A172 (cell line): ENCODE measurements at places on chromosomes 7 and 10. TPM values are rescaled to one million over a fixed set of nuclear protein-coding genes. Genes with fewer than 3 reads are reported as not detected.
A peak's percentile ranks its signal among the peaks of the same experiment; 100 is the strongest.

DNA sequence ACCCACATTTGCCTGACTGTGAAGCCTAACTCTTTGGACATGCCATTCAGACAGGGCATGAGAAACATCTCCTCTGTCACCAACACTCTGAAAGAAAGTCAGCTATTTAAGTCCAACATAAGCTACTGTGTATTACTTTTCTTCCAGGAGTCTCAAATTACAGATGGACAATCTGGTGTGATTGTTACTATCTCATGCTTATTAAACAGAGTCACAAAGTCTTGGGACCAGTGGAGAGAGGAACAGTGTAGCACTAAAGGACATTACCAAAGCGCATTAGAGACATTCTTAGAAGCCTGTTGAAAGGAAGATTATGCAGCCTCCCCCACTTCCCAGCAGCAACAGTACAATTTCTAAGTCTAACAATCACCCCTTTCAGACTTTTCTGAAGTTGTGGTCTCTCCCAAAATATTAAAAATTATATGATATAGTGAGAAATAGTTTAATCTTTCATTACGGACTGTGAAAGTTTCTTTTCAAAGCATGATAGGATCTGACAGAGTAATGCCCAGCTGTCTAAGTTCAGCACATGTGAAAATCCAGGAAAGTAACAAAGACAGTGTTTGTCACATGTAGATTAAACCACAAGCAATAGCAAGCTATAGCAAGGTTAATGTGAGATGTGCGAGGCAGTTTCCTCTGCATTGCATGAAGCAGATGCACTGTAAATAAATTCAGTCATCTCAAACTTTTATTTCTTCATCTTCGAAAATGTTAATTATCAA, 280.9 kb upstream of the FZD8 start:
- no peak for DNase-seq

DNA sequence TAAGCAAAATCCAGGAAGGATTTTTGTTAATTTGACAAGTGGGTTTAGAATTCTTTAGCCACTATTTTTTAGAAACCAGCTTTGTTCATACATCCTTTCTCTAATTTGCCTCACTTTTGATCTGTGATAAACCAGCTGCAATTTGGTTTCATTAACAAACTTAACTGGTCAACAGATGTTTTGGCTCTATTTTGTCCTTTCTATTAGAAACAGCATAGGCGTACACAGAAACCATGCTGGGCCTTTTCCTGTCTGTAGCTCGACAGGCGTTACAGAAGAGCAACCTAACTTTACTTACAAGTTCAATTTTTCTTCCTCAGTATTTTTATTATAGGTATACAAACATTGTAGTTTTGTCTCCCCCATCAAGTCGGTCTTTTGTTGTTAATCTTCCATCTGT, 28.2 kb downstream of the KAT6B start:
- DNase-seq: no peak

- peak; percentile 48 for DNase-seq
These were observed 179.5 kb upstream of the ITGB1 start for GRCh38 chr10:33137356-33138005.

- peak; percentile 92 for DNase-seq
These were observed 28.5 kb downstream of the CHCHD3 start for GRCh38 chr7:133053321-133053891.

DNA sequence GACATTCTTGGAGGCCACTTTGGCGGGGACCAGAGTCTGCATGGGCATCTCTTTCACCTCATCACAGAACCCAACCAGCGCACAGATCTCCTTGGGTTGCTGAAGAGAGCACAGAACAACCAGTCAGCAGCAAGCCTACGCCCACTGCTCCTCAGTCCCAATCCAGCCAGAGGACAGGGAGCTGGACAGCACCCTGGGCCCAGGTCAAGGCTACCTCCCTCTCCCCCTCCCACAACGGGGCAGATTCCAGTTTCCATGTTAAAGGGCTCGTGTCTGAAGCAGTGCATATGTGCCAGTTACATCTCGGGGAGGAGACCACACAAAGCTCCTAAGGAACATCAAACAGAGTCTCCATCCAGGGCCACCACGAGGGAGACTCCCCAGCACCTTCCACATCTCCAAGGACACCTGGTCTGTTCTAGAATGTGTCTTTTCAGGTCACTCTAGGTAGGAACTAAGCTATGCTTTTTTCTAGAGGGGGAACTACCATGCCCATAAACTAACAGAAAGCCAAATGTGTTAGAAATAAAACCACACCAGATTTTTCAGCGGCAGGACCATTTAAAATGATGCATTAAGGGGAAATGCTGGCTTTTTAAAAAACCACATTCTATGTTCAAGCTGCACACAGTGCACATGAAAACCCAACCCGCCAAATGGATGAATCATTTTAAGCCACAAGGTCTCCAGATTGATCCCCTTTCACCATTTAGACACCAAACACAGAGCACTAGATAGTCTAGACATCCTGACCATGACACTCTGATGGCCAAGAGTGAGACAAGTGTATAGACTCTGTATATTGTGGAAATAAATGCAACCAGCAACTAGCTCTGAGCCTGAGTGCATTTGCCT, 28.9 kb downstream of the PSAP start:
- peak; percentile 21 for DNase-seq

GRCh38 chr7:45184326-45185027, 26.9 kb downstream of the RAMP3 start:
- DNase-seq: no peak

DNA sequence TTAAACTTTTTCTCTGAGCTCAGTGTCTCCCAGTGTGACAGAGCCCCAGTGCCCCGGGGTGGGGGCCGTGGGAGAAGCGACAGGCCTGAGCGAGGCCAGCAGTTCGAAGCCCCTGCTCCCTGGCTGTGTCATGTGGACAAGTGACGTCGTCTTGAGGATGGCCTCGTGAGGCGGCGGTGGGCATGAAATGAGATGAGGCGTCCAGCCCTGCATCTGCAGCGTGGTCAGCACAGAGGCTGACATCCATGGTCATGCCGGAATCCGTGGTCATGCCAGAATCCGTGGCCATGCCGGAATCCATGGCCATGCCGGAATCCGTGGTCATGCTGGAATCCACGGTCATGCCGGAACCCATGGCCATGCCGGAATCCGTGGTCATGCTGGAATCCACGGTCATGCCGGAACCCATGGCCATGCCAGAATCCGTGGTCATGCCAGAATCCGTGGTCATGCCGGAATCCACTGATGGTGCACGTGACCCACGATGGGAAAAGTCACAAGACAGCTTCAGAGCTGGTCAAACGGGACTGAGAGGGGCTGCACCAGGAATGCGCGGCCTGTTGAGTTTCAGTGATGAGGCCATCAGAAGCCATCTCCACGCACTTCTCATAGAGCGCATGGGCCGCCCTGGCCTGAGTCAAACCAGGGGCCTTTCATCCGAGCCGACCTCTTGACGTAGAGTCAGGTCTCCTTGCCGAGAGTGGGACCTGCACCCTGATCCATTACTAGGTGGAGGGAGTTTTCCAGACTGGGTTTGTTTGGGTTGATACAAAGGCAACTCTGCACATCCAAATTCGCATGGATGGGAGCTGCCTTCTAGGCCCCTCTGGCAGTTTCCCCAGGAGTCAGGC, 342.5 kb downstream of the PTPRN2 start:
- no peak for DNase-seq

- peak; percentile 39 for DNase-seq
These were observed 60.8 kb downstream of the RHOBTB1 start for GRCh38 chr10:60883187-60883586.

GRCh38 chr7:35588647-35589046, 106.3 kb downstream of the HERPUD2 start:
- DNase-seq: no peak

GRCh38 chr10:77401683-77402082, 235.9 kb downstream of the KCNMA1 start:
- no peak for DNase-seq

DNA sequence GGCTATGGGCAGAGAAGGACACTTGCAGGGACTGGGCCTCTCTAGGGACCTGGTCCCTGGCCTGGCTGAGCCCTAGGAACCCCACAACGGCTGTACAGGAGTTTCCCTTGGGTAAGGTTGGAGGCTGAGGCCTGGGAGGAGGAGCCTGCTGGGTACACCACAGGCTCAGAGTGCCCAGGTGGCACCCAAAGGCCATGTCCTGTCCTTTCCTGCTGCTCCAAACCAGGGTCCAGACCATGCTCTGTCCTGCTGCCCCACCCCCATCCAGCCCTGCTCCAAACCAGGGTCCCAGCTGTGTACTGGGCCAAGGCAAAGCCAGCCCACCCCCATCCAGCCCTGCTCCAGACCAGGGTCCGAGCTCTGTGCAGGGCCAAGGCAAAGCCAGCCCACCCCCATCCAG, 35.3 kb upstream of the ZNF488 start:
- no peak for DNase-seq

DNA sequence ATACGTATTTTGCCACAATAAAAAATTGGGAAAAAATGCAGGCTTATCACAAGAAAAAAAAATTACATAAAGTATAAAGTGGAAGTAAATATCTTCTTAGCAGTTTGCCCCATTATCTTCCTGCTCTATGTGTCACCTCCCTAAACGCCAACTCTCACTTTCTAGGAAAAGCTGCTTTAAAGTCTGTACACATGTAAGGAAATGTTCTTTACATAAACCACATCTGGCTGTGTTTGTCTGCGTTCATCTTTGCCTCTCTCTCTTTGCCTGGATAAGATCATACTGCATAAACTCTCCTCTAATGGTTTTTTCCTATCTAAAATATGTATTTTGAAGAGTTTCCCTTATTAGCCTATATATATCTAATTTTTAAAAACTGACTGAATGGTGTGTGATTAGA, 23.0 kb upstream of the UMAD1 start:
- DNase-seq: no peak

GRCh38 chr10:124996127-124996853, 54.4 kb downstream of the ZRANB1 start:
- no peak for DNase-seq

DNA sequence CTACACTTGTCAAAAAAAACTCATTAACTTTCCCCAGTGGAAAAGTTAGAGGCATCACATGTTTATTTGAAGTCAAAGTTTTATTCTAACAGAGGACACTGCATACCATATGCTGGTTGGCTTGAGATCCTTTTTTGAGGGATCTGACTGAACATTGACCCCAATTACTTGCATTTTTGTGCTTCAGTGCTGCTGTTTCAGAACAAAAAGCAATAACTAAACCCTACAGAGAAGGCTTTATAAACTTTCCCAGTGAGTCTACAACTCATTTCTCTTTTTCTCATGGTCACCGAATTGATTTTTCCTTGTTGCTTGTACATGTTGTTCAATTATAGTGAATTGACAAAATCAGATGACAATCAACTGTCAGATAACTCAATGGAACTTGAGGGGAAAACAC, 69.3 kb upstream of the PHYHIPL start:
- DNase-seq: no peak

DNA sequence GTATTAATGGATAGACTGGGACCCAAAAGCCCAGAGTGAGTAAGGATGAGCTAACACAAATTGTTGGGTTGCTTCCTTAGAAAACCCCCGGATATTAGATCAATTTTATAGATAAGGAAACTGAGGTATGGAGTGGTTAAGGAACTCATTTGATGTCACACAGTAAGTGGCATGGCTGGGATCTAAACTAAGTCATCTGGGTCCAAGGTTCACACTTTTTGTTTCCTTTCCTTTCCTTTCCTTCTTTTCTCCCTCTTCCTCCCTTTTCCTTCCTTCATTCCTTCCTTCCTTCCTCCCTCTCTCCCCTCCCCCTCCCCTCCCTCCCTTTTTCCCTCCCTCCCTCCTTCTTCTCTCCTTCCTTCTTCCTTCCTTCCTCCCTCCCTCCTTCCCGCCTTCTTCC, 469.5 kb downstream of the TYW1 start:
- no peak for DNase-seq

DNA sequence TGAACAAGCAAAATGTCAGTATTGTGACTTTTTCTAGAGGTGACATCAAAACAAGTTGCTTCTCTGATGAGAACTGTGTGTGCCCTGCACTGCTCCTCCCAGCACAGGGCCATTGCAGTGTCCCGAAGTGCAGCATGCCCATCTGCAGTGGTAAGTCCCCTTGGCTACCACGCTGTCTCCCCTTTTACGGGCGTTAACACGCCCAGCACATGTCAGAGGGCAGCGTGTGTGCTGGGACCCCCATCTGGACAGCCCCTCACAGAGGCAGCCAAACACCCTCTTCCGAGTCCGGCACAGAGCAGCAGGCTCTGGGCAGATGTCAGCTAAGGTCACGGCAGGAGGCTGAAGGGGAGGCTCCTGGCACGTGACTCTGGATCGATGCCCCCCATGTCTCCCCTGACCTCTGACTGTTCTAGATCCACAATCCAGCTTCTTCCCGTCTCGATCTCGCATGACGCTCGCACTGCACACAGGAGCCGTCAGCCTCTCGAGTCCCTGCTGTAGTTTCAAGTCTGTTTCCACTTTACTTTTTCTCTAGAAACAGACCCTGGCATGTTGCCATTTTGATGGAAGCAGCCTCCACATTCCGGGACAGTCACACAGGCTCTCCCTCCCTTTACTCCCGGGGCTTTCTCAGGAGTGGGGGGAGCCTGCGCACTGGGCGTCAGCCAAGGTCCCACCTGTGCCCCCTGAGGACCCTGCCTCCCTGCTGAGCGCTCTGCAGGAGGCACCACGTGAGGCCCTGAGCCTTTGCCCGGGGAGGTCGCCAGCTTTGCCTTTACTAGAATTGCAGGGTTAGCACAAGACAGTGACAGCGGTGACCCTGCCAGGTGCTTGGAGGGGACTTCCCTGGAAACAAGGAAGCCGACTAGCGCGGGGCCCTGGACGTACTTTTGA, 133.8 kb downstream of the TCERG1L start:
- DNase-seq: no peak

GRCh38 chr10:129548600-129548999, 81.6 kb downstream of the MGMT start:
- no peak for DNase-seq

DNA sequence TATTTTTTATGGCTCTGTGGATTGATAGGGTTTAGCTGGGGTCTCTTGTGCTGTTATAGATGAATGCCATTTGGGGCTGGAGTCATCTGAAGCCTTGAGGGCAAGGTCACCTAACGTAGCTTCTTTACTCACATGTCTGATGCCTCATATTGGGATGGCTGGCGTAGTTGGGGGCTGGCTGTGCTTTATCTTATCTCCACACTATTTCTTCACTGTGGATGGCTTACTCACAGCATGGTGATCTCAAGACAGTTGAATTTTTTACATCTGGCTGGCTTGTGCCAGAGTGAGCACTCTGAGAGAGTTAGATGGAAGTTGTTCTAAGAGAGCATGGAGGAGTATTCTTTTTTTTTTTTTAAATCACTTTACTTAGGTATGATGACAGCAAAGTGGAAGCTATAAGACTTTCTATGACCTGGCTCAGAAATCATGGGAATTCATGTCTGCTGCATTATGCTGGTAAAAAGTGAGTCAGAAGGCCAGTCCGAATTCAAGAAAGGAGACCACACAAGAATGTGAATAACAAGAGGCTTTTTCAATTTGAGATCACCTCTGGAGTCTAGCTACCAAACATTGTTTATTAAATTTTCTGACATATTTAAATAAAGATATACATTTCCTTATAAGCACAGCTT, 252.4 kb upstream of the TPK1 start:
- DNase-seq: no peak

HECW1 gene
- 26.5 and 36.2 TPM in 2 replicates for total RNA-seq

TMEM273 gene
- total RNA-seq: not detected in 2 replicates

IGFBP3 gene
- total RNA-seq: 62.0 and 81.7 TPM in 2 replicates

PRR15 gene
- total RNA-seq: 0.41 TPM in 1 of 2 replicates, not detected in the other

EVX1 gene
- not detected in 2 replicates for total RNA-seq

BTBD16 gene
- not detected in 2 replicates for total RNA-seq

SEMA4G gene
- 0.05 TPM in 1 of 2 replicates, not detected in the other for total RNA-seq

PKD2L1 gene
- total RNA-seq: not detected in 2 replicates

COBL gene
- 1.0 and 1.6 TPM in 2 replicates for total RNA-seq
